Motor neuron (in vitro differentiated cells): ENCODE measurements at places on chromosomes 6 and 20. TPM values are rescaled to one million over a fixed set of nuclear protein-coding genes. Genes with fewer than 3 reads are reported as not detected.

The PTK6 gene
- total RNA-seq: 0.46 and 0.71 TPM in 2 replicates

The SIRPD gene
- total RNA-seq: 0.20 TPM in 1 of 2 replicates, not detected in the other

The TSPO2 gene
- not detected in 2 replicates for total RNA-seq

The FABP7 gene
- total RNA-seq: 0.15 TPM in 1 of 2 replicates, not detected in the other

The SRMS gene
- not detected in 2 replicates for total RNA-seq

The SNPH gene
- 4.5 and 4.8 TPM in 2 replicates for total RNA-seq

The DDX27 gene
- 25.8 and 26.5 TPM in 2 replicates for total RNA-seq

The TINAG gene
- not detected in 2 replicates for total RNA-seq

The HUS1B gene
- 1.5 TPM in 2 replicates for total RNA-seq

The BPIFB2 gene
- not detected in 2 replicates for total RNA-seq

The TRDN gene
- 0.82 and 2.8 TPM in 2 replicates for total RNA-seq
